ENCODE measurements at places on chromosomes 5 and 9. TPM values are rescaled to one million over a fixed set of nuclear protein-coding genes. Genes with fewer than 3 reads are reported as not detected.

DNA sequence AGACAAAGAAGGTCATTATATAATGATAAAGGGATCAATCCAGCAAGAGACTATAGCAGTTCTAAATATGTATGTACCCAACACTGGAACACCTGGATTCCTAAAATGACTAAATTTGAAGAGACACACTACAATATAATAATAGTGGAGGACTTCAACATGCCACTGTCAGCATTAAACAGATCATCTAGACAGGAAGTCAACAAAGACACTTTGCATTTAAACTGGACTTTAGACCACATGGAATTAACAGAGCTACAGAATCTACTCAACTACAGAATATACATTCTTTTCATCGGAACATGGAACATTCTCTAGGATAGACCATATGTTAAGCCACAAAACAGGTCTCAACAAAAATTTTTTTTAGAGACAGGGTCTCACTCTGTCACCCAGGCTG is 58.3 kb upstream of the TLX3 start:
- DNase-seq, result no peak

GRCh38 chr5:128546658-128547281 is 8.7 kb upstream of the FBN2 start:
- DNase-seq, result no peak

- no peak for DNase-seq
Observed at GRCh38 chr5:32805971-32806638, 95.0 kb downstream of the NPR3 start.

NUTM2G gene
- not detected for total RNA-seq

- no peak for DNase-seq
Observed at GRCh38 chr5:137072361-137073115, 426.6 kb downstream of the SPOCK1 start.

CDKN2B-AS1 gene
- not detected for total RNA-seq
